Stimulated activated CD4-positive, alpha-beta T cell treated with anti-CD3 and anti-CD28 coated beads, Interleukin-1b, Interleukin-23, amount 100 ng/mL, for 1 hour (primary cell): ENCODE measurements at places on chromosomes 5 and 9.

DNA sequence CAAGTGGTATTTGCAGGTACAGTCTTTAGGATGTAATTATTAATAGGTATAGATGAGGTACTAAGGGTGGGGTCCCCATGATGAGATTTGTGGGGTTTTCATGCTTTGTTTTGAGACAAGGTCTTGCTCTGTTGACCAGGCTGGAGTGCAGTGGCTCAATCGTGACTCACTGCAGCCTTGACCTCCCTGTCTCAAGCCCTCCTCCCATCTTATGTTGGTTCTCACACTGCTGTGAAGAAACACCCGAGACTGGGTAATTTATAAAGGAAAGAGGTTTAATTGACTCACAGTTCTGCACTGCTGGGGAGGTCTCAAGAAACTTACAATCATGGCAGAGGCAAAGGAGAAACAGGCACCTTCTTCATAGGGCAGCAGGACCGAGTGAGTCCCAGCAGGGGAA is 217.5 kb downstream of the CDK5RAP2 start:
- no peak for DNase-seq

GRCh38 chr5:137486707-137487106 is 12.4 kb downstream of the SPOCK1 start:
- DNase-seq: no peak

GRCh38 chr5:138438724-138439476 is at the start of gene REEP2:
Gene REEP2 (plus strand): TSS chr5:138439057. CDS start chr5:138439209, 152 bp downstream.
- peak; percentile 43 for DNase-seq

- DNase-seq: no peak
These were observed 498.9 kb upstream of the WWC1 start for GRCh38 chr5:167792514-167792913.

GRCh38 chr5:170100066-170100943 is 5.4 kb upstream of the FOXI1 start:
- DNase-seq: peak; percentile 13

- DNase-seq: no peak
These were observed 2.6 kb upstream of the FREM1 start for GRCh38 chr9:14912859-14913258.

- no peak for DNase-seq
These were observed 79.4 kb upstream of the CCDC112 start for GRCh38 chr5:115375893-115376292.

DNA sequence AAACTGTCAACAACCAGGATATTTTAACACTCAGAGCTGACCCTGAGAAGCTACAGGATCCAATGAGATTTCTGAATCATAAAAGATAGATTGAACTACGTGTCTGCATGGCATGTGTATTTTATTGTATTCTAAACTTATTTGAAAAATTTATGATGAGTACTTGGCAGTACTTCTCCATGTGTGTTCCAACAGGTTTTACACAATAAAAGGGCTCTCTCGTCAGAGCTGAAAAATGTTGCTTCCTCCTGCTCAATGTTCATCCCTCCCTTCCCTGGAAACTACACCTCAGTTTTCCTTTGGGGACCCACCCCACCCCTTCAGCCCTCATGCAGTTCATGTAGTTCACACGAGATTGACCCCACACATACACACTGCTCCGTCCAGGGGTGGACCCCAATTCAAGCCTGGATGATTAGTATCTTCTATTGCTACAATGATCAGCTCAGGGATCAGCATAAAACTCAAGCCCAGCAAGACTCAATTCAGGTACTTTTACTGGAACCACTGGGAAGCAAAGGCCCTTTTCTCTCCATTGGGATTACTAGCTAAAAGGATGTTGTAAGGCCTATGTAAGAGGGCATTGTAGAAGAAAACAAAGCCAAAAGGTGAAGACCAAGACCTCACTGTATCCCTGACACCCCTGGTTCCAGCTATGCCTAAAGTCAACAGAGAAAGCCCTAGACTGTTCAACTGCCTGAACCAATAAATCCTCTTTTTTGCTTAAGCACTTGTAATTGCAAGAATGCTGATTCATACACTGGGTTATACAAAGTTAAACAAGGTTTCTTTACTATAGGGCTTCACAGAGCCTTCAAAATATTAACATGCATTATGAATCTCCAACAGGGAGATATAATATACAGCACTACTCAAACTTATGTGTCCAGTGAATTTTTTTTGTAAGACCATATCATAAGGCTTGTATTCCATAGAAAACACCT is 112.6 kb downstream of the SAXO1 start:
- no peak for DNase-seq

DNA sequence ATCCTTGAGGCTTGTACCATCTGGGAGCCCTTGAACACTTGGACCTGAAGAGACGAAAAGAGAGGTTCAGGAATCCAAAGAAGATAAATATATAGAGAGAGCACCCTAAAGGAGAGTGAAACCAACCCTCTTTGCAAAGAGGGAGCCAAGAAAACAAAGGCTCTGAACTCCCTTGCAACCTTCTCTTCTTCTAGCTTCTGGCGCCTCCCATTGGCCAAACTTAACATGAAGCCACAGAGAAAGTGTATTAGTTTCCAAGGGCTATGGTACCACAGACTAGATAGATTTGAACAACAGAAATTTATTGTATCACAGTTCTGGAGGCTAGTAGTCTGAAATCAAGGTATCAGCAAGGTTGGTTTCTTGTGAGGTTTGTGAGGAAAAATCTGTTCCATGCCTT is 175.1 kb downstream of the HCN1 start:
- DNase-seq: no peak

- DNase-seq: no peak
These were observed 172.1 kb upstream of the GAS1 start for GRCh38 chr9:87119328-87119881.

- no peak for DNase-seq
These were observed 17.6 kb downstream of the GM2A start for GRCh38 chr5:151270599-151270998.

DNA sequence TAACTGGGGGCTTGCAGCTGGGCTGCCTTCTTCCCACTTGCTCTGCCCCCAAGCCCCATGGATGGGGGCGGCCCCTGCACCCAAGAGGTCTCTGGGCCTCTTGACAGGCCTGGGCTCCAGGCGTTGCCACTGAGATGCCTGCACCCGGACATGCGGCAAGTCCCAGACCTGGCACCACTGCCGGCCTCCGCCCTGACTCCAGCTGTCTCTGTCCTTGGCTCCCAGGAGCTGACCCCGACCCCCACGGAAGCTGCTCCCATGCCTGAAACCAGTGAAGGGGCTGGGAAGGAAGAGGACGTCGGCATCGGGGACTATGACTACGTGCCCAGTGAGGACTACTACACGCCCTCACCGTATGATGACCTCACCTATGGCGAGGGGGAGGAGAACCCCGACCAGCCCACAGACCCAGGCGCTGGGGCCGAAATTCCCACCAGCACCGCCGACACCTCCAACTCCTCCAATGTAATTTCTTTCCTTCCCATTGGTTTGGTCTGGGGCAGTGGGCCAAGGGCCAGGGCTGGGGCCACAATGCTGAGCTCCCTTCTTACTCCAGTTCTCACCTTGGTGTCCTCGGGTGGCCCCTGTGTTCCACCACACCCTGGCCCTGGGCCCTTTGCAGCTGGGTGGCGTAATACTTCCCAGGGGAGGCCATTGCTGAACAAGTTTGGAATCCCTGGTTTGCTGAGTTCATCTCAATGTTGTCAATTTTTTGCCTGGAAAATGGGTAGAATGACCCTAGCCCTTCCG is 88.6 kb downstream of the COL5A1 start:
- no peak for DNase-seq

DNA sequence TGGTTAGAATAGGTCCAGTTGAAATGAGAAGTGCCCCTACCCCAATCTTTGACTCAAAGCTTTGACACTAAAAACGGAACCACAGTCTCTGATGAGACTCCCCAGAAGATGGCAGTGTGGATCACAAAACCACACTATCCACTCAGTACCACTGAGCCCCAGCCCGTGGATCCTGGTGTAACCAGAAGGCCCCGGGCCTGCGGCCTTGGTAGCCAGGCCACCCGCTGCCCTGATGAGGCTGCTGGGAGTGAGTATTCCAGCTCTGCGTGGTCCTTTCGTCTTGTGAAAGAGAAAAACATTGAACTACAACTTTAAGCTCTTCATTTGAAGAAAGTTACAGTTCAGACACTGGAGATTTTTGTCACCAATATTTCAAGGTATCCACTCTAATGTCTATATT is 42.2 kb upstream of the FBP1 start:
- peak; percentile 15 for DNase-seq

DNA sequence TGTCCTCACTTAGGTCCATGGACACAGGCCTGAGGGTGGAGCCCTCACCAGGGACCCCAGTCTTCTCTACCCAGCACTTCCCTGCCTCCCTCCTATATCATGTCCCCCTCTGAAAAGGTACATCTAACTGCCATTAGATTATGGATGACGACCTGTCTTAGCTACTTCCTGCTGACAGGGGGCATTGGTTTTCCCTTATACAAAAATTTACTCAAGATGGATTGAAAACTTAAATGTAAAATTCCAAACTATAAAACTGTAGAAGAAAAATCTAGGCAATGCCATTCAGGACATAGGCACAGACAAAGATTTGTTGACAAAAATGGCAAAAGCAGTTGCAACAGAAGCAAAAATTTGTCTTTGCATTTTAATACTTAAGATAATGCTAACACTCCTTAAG is 623.2 kb upstream of the FAM174A start:
- DNase-seq: no peak

DNA sequence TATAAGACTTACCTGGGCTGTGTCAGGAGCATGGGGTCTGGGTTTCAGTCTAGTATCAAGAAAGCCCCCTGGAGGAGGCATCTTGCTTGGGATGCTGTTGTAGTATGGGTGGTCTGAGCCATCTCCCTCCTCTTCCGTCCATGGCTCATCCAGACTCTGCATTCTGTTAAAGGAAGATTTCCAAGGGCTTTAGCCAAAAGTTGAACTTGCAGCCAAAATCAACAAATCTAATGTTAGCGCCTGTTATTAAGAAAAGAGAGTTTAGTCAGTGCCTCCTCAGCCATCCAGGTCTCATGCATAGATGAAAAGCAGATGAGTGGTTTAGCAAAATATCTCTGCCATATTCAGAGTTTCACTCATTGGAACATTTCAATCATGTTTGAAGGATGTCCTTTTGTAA is 55.6 kb downstream of the S1PR3 start:
- no peak for DNase-seq

DNA sequence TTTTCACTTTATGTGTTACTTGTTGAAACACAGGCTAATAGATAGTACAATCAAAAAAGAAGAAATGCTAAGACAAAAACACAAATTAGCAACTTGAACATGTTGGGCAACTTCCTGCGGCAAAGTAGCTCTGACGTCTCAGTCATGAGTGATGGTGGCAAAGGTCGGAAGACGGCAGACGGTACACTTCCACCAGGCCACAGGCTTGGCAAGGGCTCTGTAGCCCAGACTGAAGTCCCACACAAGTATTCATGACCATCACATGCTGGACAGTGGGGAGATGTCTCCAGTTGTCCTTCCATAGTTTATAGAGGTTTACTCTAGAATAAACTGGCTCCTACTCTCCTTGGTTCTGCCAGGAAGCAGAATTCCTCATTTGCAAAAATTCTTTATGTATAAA is 831.3 kb downstream of the MTRR start:
- no peak for DNase-seq
